ENCODE measurements at places on chromosomes 3 and 15.
A peak's percentile ranks its signal among the peaks of the same experiment; 100 is the strongest.

- no peak for DNase-seq
Observed at GRCh38 chr3:176490357-176490756, 706.9 kb downstream of the TBL1XR1 start.

GRCh38 chr15:69610277-69610676 lies 157.7 kb downstream of the RPLP1 start:
- no peak for DNase-seq

DNA sequence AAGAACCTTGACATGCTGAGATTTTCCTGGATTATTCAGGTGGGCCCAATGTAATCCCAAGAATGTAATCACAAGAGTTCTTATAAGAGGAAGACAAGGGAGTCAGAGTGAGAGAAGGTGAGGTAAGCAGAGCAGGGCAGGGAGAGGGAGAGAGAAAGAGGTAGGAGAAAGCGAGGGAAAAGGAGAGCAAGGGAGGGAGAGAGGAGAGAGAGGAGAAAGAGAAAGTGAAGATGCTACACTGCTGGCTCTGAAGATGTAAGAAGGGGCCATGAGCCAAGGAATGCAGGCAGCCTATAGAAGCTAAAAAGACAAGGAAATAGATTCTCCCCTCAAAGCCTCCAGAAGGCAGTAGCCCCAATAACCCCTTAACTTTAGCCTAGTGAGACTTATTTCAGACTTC lies 28.7 kb upstream of the FAM98B start:
- no peak for DNase-seq

GRCh38 chr3:123449102-123449996 lies 459 bp upstream of the ADCY5 start:
- peak; percentile 38 for DNase-seq

DNA sequence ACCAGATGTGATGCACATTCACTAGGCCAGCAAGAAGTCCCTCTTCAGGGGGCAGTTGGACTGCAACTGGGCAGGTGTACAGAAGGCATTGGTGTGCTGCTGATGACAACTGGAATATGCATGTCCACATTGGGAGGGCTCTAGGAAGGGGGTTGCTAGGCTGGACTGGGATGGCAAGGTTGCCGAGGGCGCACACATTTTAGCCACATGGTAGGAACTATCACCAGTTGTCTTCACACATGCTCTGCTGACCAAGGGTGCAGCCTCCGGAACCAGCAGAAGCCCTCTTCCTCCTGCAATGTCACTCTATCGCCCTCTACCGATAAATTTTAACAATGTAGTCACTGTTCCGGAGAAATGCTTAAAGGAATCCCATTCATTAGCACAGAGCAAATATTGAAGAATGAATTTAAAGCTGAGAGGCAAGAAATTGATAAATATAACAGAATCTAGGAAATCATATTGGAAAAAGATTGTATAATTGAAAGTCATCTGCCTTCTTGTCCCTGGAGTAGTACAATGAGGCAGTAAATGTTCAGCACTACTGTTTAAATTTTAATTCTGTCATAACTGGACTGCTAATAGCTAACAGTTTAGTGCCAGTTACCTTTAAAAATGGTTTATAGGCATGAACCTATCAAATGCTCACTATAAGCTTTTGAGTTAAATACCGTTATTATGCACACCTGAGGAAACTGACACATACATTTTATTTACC lies 22.6 kb upstream of the LYSMD4 start:
- peak; percentile 53 for DNase-seq

DNA sequence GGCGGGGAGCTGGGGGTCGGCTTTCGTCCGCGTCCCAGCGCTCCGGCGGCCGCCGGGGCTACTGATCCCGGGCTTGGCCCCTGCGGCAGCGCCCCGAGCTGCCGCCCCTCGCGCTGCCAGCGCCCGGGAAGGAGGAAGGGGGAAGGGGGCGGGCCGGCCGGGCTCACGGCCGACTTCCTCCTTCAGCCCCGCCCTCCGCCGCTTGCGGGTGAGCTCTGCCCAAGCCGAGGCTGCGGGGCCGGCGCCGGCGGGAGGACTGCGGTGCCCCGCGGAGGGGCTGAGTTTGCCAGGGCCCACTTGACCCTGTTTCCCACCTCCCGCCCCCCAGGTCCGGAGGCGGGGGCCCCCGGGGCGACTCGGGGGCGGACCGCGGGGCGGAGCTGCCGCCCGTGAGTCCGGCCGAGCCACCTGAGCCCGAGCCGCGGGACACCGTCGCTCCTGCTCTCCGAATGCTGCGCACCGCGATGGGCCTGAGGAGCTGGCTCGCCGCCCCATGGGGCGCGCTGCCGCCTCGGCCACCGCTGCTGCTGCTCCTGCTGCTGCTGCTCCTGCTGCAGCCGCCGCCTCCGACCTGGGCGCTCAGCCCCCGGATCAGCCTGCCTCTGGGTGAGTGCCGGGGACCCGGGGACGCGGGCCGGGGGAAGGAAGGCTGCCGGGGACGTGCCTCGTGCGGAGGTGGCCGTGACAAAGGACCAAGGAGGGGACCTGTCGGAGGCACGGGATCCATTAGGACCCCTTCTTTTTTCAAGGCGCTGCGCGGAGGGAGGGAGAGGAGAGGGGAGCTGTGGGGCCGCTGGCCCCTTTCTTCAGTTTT lies at the start of gene SEMA4B:
Gene SEMA4B, plus strand, starts transcription at position 201 of the 814 bp plus-strand sequence. Its CDS starts 249 bp downstream, at position 450.
- DNase-seq, result peak; percentile 94

DNA sequence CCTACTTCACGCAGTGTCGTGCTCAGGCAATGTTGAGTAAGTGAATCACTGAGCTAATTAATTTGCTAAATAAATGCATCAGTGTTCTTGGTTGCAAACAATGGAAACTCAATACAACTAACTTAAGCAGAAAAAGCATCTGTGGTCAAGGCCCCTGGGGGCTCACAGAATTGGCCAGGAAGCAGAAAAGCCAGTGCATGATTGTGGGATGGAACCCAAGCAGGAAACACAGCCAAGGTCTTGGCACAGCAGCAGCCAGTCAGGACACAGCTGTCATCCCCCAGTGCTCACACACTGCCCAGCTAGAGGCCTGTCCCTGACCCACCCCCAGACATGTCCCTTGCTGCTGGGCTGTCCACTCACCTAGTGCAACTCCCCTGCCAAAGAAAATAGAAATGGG lies 85.9 kb downstream of the AQP9 start:
- no peak for DNase-seq

- DNase-seq, result no peak
Observed at GRCh38 chr15:42549741-42550392, 1.2 kb downstream of the HAUS2 start.

DNA sequence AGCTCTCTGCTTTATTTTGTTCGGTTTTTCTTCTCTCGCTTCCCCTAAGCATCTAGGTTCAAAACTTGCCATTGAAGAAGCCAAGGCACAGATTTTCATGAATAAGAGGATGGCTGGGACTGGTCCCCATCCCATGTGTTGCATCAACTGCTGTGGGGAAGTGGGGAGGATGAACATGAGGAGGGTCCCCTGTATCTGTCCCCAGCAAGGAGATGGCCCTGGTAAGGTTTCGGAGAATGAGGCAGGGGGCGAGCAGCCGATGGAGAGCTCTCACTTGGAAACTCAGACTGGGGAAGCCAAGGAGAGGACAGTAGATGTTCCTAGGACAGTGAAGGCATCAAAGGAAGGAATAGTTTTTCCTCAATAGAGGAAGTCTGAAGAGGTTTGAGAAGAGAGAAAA lies 142.0 kb upstream of the ATP2B2 start:
- no peak for DNase-seq

Measured in GM19239 (cell line).